ENCODE measurements at places on chromosomes 3 and 15.
A peak's percentile ranks its signal among the peaks of the same experiment; 100 is the strongest.

GRCh38 chr3:4959180-4959579 lies 20.1 kb upstream of the BHLHE40 start:
- DNase-seq, result no peak

- DNase-seq, result peak; percentile 67
Observed at GRCh38 chr3:32399030-32399620, 7.5 kb downstream of the CMTM7 start.

DNA sequence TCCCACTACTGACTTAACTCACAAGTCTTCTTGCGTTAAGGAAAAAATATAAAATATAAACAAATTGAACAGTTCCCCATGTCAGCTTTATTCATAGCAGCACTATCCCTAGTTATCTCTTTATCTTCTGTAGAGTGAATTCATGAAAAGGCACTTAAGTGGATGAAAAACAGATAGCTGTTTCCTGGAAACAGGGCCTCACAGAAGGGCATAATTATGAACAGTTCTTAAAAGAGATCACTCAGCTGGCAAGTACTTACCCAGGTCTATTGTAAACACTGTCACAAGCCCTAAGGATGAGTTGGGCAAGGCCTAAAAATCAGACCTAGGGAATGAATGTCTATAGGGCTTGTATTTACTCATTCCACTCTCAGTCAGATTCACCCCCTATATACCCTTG lies 10.7 kb downstream of the MB21D2 start:
- DNase-seq, result no peak

DNA sequence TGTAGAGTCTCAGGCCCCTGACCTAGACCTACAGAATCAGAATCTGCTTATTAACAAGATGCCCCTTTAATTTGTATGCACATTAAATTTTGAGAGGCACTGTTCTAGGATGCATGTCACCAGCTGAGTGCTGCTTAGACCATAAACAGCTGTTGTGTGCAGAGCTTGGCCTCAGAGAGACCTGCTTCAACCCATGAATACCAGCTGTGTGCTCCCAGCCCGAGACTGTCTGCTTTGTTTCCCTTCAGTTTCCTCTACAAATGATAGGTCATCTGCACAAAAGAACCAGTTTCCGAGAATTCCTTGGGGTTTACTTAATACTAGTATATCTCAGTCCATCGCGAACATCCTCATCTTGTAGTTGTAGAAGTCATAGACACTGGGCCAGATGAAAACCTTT lies 158.5 kb upstream of the PFN2 start:
- no peak for DNase-seq

- no peak for DNase-seq
Observed at GRCh38 chr3:87674397-87675161, 384.2 kb downstream of the CGGBP1 start.

DNA sequence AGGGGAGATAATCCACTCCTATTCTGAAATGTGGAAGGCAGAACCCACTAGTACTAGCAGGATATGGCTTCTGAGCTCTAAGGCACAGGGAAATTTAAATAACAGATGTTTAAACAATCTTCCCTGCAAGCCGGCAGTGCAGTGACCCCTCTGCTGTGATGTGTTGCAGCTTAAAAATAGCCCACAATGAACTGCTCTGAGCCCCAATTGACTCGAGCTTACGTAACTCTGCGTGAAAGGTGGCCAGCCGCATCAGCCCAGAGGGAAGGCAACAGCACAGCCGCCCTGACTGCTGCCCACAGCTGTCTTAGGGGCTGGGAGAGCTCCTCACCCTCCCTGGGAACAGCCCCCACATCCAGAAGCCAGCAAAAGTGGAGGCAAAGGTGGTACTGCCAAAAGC lies 12.5 kb upstream of the CAMKV start:
- DNase-seq, result no peak

DNA sequence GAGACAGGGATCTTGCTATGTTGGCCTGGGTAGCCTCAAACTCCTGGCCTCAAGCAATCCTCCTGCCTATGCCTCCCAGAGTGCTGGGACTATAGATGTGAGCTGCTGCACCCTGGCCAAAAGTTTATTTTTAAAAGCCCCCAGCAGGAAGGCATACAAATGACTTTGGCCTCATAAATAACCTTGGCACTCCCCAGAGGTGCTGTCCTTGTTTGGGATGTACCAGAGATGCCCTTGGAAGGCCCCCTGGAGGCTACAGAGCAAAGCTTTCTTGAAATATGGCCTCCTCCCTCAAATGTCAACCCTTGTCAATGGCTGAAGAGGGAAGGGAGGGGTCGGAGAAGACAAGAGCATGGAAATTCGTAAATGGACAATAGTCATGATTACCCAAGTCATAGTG lies 14.0 kb upstream of the RTP3 start:
- peak; percentile 1 for DNase-seq

GRCh38 chr15:100726421-100727190 lies 124.2 kb downstream of the ASB7 start:
- no peak for DNase-seq

DNA sequence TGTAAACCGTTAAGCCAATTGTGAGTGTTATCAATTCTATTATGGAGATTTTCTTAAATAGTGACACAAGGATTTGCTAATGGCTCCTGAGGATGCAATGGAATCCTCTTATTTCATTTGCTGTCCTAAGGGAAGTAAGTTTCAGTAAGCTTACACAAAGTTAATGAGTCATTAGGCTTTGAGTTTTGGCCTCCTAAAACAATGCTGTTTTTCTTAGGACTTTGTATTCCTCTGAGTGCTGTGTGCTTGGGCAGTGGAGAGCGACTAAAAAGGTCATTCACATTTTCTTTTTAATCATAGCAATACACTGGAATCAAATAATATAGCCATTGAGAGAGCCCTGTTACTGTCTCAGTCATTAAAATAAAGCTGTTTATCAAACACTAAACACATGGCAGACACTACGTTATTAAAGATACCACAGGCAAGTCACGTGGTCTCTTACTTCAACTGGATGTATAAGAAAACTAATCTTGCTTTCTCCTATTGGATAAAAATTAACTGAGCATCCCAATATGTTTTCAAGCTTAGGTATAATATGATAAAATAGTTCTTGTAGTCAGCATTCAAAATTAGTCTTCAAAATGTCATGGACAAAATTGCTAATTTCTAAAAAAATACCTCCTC lies 290.8 kb downstream of the NLGN1 start:
- DNase-seq, result no peak

DNA sequence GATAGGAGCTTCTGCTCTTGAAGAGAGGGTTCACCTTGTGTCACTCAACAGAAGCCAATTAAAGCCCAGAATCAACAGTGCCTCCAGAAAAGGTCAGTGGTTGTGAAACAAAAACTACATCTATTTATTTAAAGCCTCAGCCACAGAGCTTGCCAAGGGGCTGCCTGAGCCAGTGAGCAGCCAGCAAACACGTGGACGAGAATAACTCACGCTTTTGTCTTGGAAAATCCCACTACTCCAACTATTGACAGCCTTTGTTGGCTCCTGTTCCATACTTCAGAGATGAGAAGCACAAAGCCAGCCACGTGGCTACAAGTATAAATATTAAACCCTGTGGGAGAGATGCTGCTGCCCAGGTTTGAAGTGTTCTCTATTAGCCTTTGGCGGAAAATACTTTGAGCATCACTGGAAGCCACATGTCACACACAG lies 10.3 kb downstream of the GPR156 start:
- DNase-seq, result no peak

DNA sequence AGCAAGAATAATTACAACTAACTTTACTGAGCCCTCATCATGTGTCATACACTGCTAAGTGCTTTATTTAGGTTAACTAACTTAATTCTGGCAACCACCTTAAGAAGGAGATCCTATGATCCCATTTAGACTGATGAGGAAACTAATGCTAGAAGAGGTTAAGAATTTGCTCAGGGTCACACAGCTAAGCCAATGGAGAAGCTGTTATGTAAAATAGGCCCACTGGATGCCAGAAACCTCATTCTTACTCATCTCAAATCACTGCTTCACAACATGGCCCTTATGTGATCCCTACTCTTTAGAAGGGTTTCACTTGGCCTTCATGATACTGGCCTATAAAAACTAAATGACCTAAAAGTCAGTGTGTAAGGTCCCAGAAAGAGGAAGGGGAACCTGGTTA lies 41.2 kb downstream of the IMPG2 start:
- DNase-seq, result no peak

DNA sequence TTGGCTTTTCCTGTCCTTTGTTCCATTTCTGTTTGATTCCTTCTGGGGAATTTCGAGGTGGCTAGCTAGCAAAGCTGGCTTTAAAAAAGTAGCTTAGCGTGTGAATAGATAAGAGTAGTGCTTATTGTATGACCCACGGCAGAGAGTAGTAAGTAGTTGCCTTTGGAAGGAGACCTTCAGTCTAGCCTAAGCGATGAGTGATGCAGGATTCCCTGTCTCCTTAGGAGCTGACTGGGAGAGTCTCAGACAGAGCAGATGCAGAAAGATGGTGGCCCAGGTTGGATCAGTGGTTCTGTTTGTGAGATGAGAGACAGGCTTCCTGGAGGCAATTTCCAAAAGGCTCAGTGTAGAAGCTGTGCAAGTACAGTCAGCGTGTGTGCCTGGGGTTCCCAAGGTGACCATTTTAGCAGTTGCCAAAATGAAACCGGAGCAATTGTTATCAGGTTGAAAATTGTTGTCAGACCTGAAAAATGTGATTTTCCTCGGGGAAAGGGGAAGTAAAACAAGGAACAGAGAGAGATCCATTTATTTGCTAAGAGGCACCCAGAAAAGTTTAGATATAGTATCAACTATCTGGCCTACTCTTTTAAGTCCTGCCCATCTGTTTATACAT lies 681 bp upstream of the IL5RA start:
- DNase-seq, result no peak

DNA sequence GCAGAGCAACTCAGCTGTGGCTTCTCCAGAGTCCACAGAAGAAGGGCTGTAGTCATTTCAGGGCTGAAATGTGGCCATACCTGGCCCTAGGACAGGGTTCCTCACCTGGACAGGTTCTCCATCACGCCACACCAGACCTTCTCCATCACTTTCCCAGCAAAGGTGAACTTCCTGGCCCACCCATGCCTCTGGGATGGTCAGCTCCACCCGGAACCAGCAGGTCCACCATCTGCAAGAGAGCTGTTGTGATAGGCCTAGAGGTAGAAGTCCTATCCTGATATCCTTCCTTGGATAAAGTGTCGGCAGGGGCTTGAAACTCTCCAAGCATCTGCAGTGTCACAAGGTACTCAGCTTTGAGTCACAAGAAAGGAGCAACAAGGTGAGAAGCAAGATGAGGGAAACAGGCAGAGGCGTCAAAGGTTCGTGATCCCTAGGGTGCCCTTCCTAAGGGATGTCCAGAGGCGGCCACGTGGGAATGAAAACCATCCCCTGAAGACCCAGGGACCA lies 948 bp downstream of the MAN2C1 start:
- DNase-seq, result no peak

GRCh38 chr3:11363715-11364114 lies 91.5 kb downstream of the ATG7 start:
- DNase-seq, result no peak

GRCh38 chr3:156732715-156733421 lies 58.5 kb downstream of the TIPARP start:
- no peak for DNase-seq

DNA sequence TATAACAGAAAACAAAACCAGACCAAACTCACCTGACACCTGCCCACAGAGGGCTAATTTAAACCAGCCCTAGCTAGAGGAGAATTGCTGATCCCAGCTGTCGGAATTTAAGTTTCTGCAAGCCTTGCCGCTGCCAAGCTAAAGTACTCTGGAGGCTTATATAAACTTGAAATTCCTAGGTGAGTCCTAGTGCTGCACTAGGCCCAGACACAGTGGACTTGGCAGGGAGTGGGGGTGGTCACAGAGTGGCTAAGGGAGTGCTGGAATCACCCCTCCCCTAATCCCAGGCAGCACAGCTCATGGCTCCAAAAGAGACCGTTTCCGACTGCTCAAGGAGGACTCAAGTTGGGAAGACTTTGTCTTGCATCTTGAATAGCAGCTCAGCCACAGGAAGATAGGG lies 17.6 kb downstream of the TMCO5A start:
- DNase-seq, result no peak

GRCh38 chr3:146091397-146091796 lies 69.6 kb downstream of the PLOD2 start:
- no peak for DNase-seq

DNA sequence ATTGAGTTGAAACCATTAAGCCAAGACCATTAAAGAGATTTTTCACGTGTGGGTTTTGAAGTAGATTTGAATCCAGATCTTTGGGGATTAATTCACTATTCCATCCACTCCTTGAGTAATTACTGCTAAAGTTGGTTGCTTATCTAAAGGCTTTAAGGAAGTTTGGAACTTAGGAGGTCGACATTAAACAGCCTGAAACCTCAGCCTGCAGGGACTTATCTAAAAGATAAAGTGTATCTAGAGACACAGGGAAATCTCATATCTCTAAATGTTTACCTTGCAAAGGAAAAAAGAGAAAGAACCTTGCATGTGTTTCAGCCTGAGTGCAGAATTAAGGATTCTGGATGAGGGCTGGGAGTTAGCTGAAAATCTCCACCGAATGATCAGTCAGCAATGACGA lies 158.6 kb downstream of the MEIS2 start:
- no peak for DNase-seq

- no peak for DNase-seq
Observed at GRCh38 chr3:43505351-43505750, 116.5 kb downstream of the ANO10 start.

DNA sequence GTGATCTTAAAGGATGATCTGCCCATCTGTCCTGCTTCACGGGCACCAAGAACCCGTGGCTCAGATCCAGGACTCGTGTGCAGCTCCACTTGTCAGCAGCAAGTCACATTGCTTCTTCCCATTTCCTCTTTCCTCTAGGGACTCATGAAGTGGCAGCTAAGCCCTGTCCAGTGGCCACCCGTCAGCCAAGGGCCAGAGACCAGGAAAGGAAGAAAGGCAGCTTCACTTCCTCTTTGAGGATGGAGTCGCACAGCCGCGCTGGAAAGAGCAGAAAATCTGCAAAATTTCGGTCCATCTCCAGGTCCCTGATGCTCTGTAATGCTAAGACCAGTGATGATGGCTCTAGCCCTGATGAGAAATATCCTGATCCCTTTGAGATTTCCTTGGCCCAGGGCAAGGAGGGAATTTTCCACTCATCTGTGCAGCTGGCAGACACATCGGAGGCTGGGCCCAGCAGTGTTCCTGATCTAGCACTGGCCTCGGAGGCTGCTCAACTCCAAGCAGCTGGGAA lies 28.5 kb downstream of the IL16 start:
- no peak for DNase-seq

DNA sequence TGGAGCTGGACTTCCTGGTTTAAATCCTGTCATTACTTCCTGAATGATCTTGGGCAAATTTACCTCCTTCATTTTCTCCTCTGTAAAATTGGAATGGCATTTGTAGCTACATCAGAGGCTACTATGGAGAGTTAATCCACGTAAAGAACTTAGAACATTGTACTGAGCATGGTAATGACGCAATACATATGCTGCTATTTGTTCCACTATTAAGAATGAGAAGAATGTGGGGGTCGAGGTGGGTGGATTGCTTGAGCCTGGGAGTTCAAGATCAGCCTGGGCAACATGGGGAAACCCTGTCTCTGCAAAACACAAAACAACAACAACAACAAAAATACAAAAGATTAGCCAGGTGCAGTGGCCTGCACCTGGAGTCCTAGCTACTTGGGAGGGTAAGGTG lies 250.6 kb downstream of the RYR3 start:
- DNase-seq, result no peak
